Iris pigment epithelial cell (primary cell): ENCODE measurements at places on chromosomes 5 and 9.

DNA sequence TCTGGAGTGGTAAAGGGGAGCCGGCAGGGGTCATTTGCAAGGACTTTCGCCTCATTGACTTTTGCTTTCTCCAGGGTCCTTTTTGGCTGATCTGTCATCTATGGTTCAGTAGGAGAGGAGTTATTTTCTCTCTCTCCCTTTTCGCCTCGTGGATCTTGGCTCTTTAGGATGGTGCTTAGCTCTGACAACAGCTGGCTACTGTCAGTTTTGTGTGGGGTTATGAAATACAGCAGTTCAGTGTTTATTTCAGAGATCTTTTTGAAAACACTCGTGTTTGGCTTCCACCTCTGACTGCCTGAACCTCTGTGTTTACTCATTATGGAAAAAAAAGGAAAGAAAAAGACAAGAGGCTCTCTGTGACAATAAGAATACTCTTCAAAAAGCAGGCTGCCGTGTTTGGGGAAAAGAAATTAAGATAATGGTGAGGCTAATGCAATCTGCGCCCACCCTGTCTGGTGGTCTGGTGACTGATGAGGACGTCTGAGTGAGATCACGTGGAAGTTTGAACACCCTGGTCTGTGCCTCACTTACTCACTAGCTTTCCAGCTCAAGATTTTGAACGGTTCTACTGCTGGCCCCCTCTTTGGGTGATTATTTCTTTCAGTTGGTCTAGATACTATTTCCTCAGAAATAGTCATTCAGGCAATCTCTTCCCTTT lies 567.7 kb downstream of the CAAP1 start:
- no peak for DNase-seq

GRCh38 chr9:92279302-92279701 lies 14.2 kb downstream of the IARS1 start:
- DNase-seq: no peak

DNA sequence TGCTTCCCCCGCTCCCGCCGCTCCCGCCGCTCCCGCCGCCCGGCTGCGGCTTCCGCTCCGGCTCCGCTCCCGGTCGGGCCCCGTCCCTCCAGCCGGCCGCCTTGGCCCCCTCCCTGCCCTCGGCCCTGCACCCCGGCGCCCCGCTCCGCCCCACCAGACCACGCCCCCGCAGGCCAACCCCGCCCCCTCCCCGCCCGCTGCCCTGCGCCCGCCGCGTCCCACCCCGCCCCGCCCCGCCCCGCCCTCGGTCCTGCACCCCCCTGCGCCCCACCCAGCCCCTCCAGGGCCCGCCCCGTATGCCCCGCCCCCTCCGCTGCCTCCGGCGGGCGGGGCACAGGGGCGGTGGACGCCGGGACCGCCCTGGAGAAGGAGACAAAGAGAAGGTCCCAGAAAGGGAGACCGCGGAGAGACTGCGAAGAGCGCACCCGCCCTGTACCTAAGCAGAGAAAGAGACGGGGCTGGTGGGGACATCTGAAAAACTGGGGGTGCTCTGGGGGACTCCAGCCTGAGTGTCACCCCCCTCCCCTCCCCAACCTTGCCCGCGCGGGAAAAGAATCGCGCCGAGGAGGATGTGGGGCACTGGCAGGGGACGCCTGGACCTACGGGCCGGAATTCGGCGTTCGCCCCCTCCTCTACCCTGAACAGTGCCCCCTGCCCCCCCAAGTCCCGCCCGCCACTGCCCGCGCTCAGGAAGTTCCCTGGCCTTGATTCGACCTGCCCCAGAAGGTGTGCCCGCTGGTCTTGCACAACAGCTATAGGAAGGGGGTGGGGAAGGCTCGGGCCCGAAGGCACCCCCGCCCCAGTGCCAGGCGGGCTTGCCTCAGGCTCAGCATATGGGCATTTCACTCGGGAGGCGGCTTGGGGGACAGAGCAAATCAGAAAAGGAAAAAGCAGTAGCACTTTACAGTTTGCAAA lies 42.8 kb upstream of the STXBP1 start:
- peak; percentile 75 for DNase-seq

GRCh38 chr5:78794693-78795215 lies 146.2 kb upstream of the LHFPL2 start:
- DNase-seq: no peak

DNA sequence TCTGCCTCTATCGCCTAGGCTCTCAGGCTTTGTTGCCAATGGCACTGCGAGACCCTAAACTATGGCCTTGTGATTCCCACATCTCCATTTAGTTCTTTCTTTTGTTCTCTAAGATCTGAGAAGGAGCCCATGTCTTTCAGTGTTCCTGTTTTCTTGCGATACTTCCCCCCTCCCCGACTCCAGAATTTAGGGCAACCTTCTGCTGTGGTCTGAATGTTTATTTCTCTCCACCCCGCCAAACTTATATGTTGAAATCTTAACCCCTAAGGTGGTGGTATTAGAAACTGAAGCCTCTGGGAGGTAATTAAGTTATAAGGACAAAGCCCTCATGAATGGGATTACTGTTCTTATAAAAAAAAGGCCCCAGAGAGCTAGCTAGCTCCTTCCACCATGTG lies 6.4 kb downstream of the TMC1 start:
- peak; percentile 48 for DNase-seq

GRCh38 chr5:173010547-173011464 lies 27.2 kb downstream of the ATP6V0E1 start:
- no peak for DNase-seq

DNA sequence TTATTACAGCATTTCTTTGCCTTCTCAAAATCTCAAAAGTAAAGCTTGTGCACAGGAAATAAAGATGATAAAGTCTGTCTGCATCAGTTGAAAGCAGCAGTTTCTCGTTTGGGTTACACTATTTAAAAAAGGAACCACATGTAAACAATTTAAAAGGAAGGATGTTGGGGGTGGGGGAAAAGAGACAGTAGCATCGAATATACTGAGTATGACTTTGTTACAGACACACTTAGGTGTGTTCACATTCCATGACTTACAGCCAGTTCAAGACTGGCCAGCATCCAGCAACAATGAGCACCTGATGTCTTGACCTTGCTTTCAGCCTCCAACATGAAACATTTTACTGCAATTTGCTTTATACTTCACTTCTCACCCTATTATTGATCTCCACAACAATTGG lies 8.7 kb downstream of the GAPT start:
- no peak for DNase-seq

DNA sequence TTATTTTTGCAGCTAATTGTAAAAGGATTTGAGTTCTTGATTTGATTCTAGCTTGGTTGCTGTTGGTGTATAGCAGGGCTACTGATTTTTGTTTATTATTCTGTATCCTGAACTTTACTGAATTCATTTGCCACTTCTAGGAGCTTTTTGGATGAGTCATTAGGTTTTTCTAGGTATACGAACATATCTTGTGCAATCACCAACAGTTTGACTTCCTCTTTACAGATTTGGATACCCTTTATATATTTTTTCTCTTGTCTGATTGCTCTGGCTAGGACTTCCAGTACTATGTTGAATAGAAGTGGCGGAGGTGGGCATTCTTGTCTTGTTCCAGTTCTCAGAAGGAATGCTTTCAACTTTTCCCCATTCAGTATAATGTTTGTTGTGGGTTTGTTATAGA lies 210.8 kb downstream of the FGF10 start:
- peak; percentile 4 for DNase-seq

- no peak for DNase-seq
Measured at GRCh38 chr5:151577566-151577965, 13.6 kb downstream of the FAT2 start.

DNA sequence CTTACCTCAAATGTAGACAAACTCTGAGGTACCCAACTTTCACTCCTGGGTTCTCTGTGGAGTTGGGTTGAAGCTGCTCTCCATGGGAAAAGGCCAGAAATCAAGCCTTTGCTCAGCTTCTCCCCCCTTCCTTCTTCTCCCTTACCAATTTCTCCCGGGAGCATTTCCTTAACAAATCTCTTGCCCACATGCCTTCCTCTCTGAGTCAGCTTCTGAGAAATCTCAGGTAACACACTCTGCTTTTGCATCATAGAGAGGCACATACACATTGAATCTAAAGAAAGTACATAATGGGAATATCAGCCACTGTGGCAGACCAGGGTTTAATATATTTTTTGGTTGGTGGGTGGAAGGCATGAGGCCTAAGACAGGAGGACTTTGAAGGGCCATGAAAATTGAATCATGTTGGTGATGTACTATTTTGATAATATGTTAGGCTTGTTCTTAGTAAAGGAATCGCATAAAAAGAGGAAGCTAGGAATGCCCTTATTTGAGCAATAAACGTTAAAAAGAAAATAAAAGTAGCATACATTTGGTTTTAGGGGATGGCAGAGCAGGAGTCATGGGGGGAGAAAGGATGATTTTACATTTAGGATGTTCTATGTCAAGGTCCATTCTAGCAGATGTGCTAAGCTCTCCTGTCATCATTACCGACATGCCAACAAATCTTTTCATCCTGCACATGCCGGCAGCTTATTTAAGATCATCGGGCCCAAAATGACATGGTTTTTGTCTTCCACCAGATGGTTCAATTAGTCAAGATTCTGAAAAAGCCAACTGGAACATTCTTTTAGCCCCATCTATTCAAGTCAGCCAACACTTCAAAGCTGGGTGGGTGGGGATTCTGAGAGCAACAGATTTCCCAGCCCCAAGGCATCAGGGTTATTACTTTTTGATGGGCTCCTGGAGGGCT lies 199.5 kb upstream of the CLINT1 start:
- no peak for DNase-seq

- DNase-seq: no peak
Measured at GRCh38 chr9:38642951-38643814, 22.8 kb upstream of the ANKRD18A start.

DNA sequence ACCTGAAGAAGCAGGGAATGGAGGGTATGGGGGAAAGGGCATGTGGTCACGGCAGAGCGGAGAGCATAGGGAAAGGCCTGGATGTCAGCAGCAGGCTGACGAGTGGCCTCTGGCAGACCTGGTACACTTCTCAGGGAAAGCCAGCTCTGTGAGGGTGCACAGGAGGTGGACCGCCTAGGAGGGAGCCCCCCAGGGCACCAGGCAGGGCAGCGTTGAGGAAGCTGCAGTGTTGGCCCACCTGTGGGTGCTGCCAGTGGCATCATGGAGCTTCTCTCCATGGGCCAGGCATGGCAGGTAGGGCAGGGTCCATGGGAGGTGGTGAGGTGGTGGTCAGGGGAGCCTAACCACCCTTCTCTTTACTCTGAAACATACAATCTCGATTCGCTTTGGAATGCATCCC lies 143.0 kb upstream of the PITX1 start:
- DNase-seq: no peak

- DNase-seq: no peak
Measured at GRCh38 chr9:72257814-72258213, 107.2 kb downstream of the ZFAND5 start.

DNA sequence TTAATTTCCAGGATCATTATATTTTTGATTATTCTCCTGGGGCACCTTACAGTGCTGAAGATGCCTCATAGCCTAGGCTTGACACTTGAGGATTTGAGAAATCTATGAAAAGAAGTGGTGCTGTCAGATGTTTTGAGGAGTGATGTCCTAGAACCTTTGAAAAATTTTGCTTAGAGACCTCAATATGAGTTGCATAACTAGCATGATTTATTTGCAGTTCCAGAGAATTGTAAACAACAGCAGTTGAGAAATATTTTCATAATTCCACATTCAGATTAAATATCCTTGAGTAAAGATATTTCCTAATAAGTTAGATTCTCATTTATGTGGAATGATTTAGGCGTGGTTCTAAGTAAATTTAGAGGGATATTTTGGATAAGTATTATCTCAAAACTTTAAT lies 225.8 kb downstream of the ADAMTSL1 start:
- DNase-seq: no peak

- DNase-seq: no peak
Measured at GRCh38 chr9:38003946-38004808, 64.8 kb downstream of the SHB start.

DNA sequence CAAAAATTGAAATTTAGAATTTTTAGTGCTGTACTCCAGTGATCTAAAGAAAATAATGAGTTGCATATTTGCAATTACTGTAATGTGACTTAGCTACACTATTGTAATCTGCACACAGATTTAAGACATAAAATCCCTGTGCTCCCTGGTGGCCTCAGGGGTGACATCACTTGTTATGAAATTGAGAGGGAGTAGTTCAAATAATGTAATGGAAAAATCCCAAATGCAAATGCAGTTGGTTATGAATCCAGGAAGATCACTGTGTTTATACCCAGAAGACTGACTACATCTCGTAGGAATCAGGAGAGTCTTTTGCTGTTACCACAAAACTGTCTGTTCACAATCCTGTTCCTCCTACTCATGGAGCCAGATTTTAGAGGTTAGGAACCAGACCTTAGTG lies 178.7 kb upstream of the FBXL17 start:
- DNase-seq: peak; percentile 70

GRCh38 chr5:150513375-150514309 lies 5.7 kb downstream of the NDST1 start:
- no peak for DNase-seq

DNA sequence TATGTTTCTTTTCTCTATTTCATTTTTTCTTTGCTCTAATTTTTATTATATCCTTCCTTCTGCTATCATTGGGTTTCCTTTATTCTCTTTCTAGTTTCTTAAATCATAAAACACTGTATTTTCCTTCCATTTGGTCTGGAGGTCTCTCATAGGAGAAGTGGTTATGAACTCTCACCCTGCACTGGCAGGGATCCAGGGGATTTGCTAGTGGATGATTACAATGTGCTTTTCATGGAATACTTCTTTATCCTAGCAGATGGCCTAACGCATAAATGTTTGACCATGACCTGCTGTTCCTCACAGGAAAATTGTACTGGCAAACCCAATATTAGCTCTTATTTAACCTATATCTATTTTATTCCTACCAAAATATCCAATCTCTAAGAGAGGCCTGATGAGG lies 31.5 kb upstream of the SGCD start:
- no peak for DNase-seq

GRCh38 chr5:142350021-142350420 lies 25.2 kb upstream of the SPRY4 start:
- DNase-seq: no peak

- no peak for DNase-seq
Measured at GRCh38 chr9:77965445-77966123, 66.0 kb downstream of the GNAQ start.

- peak; percentile 91 for DNase-seq
Measured at GRCh38 chr9:111833941-111834340, 39.2 kb upstream of the SHOC1 start.

- DNase-seq: no peak
Measured at GRCh38 chr9:23258569-23258968, 567.5 kb downstream of the ELAVL2 start.
